Stimulated activated CD4-positive, alpha-beta T cell treated with anti-CD3 and anti-CD28 coated beads, Interleukin-1b, Interleukin-23, amount 100 ng/mL, for 48 hours (primary cell): ENCODE measurements at places on chromosomes 13 and 19.
A peak's percentile ranks its signal among the peaks of the same experiment; 100 is the strongest.

- no peak for DNase-seq
Observed at GRCh38 chr13:114315074-114315785, 927 bp downstream of the CHAMP1 start.

DNA sequence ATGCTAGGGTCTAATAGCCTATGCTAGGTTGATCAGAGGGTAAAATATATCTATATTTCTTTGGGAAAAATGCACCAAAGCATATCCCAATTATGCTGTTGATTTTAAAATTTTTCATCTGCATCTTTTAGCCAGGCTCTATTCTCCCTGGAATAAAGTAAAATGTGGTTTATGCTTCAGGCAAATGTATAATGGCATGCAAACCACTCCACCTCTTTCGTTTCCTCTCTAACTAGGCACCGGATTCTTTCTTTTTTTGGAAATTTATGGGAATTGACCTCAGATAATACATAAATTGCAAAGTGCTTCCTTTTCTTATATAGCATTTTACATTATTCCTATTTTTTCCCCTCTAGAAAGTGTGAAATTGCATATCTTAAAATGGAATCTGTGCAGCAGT, 386.5 kb downstream of the OLFM4 start:
- DNase-seq, result no peak

GRCh38 chr13:57629821-57630235, 1.7 kb upstream of the PCDH17 start:
- DNase-seq, result peak; percentile 60

- DNase-seq, result no peak
Observed at GRCh38 chr19:30555075-30555790, 183.0 kb downstream of the ZNF536 start.

DNA sequence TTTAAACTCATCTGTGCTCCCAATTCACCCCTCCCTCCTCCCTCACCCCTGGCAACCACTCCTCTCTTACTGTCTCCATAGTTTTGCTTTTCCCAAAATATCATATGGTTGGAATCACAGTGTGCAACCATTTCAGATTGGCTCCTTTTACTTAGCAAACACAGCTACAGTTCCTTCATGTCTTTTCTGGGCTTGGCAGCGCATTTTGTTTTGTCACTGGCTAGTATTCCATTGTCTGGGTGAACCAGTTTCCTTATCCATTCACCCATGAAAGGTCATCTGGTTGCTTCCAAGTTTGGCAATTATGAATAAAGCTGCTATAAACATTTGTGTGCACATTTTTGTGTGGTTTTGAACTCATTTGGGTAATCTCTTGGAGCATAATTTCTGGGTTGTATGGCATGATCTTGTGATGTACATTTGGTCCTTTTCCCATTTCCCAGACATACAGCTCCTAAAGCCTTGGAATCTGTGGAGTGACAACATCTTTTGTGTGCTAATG, 23.9 kb upstream of the GAS6 start:
- DNase-seq, result no peak

DNA sequence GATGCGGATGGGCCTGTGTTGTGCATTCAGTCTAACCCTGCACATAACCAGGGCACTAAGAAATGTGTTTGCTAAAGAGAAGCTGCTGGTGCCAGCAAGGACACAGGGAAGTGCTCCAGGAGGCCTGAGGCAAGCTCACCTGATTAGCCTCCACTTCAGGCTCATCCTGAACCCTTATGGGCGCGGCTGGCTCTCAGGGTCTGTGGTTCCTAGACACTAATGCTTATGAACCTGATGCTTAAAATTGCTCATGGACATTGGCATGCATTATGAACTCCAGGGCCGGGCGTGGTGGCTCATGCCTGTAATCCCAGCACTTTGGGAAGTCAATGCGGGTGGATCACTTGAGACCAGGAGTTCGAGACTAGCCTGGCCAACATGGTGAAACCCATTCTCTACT, 34.3 kb downstream of the SERP2 start:
- no peak for DNase-seq

GRCh38 chr19:18915639-18916038, 3.5 kb downstream of the COPE start:
- peak; percentile 45 for DNase-seq

- no peak for DNase-seq
Observed at GRCh38 chr13:67833564-67833963, 603.4 kb upstream of the PCDH9 start.

DNA sequence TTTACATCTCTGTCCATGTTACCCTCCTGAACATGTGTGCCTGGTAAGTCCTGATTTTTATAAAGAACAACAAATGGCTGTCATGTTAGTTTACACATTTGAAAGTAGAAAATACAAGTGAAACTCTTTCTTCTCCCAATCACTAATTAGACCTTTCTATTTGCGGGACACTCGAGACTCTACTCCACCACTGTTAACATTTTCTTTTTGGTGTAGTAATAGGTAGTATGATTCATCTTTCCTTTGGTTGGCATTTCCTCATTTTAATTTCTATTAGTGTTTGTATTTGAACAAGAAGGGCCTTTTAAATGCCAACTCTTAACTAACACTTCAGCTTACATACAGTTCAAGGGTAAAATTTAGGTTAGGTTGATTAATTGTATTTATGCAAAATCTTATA, 371.1 kb downstream of the PCDH9 start:
- no peak for DNase-seq
